ENCODE measurements at places on chromosomes 5 and 9.

- DNase-seq: no peak
These were observed 6.3 kb upstream of the TNFSF15 start for GRCh38 chr9:114811966-114812636.

DNA sequence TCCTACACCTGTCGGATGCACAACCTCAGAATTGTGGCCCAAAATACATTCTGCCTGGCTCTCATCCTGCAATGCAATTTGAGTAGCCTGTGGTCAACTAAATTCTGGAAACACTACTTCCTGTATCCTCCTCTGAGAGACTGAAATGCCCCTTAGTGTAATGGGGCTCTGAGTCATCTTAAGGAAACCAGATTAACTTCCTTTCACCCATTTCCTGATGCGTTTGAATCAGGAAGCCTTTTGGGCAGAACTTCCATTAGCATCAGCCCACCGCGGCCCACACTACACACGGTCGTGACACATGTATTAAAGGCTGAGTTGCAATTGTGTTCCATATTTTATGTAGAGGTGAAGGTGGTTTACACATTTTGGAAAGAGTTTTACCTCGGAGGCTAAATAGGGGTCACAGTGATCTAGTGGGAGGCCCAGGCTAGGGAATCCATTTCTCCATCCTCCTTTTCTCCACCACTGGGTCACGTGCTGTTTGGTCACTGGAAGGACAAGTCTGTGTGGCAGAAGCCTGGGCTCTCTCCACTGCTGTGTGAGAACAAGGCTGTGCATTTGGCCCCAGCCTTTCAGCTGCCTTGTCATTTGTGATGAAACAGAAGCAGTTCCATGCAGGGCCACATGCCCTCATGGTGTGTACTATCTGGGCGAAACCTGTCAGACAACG is 55.9 kb downstream of the DAP start:
- no peak for DNase-seq

DNA sequence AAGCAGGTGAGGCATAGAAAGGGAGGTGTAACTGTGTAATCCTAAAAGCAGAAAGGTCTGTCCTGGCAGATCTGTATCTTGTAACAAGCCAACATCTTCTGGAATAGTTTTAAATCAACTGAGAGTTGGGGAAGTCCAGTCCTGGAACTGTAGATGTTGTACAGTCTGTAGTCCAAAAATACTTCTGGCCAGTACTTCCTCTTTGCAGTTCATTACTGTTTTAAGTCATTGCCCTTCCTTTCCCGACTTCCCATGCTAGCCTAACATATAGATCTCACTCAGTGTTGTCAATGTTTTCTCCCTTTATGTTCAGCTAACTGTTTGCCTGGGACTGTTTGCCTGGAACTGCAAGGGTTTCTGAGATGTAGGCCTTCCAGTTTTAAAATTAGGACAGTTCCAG is 168.5 kb upstream of the ISL1 start:
- no peak for DNase-seq

DNA sequence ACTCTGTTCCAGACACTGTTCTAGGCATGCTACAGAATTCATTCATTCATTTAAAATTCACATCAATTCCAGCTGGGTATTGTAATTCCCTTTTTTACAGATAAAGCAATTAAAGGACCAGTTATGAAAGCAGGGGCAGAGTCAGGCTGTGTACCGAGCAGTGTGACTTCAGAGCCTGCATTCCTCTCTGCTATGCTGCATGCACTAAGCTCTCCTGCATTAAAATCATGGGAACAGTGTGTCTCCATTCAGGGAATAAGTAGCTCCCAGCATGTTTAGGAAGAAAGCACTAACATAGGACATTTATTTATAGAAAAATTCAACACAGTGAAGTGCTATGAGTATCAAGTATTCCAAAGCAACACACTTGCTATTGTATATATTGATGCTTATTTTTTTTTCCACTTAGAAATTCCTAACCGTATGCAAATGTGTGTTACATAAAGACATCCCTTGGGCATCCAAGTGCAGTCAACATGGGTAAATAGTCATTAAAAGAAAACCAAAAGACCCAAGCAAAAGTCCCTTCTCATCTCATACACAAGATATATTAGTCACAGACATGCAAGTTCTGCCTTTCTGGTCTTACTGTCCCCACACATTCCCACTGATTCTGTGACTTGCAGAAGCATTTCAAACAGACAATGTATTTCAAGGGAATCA is 173.7 kb downstream of the GABRB2 start:
- no peak for DNase-seq

GRCh38 chr9:6880626-6881025 is 122.9 kb downstream of the KDM4C start:
- no peak for DNase-seq

GRCh38 chr9:89985068-89985467 is 380.3 kb downstream of the GADD45G start:
- DNase-seq: no peak

GRCh38 chr5:76790632-76791290 is 28.1 kb upstream of the F2RL1 start:
- peak; percentile 80 for DNase-seq

All from amniotic stem cell (primary cell).